Type B pancreatic cell (in vitro differentiated cells): ENCODE measurements at places on chromosomes 5 and 9.

DNA sequence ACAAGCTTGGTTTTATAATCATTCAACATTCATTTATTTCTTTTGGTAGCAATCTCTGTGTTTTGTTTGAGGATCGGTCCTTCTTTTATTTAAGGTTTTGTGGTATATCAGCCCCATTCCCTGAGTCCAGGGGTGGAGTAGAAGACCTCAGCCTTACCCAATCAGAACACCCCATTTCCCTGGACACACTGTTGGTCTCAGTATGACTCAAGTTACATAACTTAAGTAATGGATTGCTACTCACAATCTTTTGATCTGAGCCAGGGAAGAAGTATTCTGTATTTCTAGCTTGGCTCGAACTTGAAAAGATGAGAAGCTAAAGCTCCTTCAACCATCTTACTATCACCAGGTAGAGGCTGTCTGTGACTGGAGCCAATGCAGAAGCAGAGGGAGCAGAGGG, 175.2 kb upstream of the HAPLN1 start:
- DNase-seq = no peak

DNA sequence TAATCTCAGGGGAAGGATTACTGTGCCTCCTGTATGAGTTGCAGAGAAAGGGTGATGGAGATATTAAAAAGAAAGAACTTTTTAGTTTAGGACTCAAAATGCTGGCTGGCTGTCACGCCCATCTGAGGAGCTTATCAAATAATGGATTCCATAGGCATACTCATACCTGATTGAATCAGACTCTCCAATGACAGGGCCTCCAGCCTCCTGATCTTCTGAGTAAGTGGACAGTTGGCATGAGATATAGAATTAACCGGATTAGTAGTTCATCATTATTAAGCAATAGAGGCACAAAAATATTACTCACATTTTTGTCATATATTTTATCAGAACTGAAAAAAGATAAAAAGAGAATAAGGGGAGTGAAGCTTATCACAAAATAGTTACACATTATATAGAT, 157.0 kb upstream of the RASA1 start:
- no peak for DNase-seq

- DNase-seq = no peak
Measured at GRCh38 chr9:22278426-22278825, 168.2 kb upstream of the DMRTA1 start.

GRCh38 chr5:126525630-126526245, 69.3 kb downstream of the ALDH7A1 start:
- no peak for DNase-seq

DNA sequence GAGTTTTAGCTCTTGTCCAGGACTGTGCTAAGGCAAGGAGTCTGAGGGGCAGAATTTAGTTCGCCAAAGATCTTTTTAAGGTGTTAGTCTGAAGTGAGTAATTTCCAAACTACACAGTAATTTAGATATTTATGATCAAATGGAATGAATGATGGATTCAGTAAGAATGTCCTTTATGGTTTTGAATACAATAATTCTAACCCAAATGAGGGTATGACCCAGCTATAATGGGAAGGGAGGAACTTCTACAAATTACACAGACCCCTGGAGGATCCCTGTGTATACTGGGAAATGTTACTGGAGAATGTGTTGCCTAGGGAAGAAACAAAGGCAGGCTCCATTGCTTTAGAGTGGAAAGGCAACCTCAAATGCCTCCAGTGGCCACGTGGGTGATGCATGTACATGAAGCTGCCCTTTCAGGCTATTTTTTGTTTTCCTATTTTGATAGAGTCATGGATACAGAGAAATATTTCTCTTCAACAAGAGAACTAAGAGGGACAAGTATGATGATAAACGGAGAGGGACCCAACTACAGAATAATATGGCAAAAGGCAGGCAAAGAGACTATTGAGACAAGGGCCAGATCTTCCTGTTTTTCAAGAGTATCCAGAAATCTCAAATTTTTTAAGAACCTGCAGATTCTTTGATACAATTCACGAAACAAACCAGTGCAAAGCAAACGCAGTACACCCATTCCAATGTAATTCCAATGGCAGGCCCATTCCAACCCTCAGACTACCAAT, 25.4 kb downstream of the SLC1A3 start:
- no peak for DNase-seq

DNA sequence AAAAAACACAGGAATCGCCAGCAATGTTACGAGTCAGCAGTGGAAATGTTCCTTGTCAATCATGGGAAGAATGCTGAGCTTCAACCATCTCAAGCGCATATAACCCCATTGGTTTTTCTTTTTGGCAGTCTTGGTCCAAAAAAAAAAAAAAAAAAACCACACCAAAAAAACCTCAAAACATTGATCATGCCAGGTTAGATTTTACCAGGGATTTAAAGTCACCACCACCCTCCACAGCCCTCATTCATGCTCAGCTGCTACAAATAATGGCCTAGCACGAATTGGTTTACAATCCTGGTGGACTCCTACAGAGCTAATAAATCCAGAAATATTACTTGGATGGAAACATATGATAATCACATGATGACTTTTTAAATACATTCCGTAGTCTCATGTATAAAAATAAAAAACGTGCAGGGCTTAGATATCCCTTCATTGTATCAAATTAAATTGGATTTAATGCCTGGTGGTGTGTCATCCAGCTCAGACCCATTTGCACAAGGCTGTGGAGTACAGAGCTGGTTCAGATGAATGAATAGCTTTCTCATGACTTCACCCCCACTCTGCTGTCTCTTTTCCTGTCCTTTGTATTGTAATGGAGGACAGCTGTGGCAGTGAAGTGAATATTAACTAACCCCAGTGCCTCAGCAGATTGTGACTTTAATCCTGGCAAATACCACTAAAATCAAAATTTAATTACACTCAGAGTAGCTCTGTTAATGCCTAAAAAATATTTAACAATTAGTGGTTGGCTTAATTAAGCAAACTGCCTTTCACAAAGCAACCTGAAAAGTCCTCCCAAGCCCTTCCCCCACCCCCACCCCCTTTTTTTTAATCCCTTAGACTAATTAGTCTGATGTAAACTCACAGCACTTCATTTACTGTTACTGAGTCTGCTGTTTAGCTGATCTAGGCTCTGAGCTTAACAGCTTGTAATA, 626.5 kb upstream of the ZNF608 start:
- DNase-seq = no peak

- DNase-seq = no peak
Measured at GRCh38 chr5:9268226-9268625, 277.6 kb downstream of the SEMA5A start.

GRCh38 chr9:135336722-135337527, 142.7 kb upstream of the PPP1R26 start:
- DNase-seq = peak; percentile 48

- no peak for DNase-seq
Measured at GRCh38 chr5:115480271-115480670, 64.3 kb downstream of the FEM1C start.

GRCh38 chr9:14993901-14994554, 83.8 kb upstream of the FREM1 start:
- DNase-seq = no peak

DNA sequence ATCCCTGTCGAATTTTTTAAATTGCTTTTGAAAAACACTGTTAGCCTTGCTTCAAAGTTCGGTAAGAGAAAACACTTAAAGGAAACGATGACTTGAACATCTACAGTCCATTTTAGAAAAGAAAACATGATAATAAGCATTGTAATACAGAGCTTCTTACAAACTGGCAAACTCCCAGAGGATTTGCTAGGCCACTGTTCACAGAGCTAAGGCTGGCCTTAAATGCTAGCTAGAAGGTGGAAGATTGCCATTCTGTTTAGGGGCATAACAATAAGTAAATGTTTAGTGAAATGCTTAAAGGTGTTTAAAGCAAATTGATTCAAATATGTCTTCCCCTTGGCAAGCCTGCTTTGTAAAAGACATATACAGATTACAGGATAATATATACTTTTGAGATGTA, 169.6 kb downstream of the TLE4 start:
- DNase-seq = no peak

DNA sequence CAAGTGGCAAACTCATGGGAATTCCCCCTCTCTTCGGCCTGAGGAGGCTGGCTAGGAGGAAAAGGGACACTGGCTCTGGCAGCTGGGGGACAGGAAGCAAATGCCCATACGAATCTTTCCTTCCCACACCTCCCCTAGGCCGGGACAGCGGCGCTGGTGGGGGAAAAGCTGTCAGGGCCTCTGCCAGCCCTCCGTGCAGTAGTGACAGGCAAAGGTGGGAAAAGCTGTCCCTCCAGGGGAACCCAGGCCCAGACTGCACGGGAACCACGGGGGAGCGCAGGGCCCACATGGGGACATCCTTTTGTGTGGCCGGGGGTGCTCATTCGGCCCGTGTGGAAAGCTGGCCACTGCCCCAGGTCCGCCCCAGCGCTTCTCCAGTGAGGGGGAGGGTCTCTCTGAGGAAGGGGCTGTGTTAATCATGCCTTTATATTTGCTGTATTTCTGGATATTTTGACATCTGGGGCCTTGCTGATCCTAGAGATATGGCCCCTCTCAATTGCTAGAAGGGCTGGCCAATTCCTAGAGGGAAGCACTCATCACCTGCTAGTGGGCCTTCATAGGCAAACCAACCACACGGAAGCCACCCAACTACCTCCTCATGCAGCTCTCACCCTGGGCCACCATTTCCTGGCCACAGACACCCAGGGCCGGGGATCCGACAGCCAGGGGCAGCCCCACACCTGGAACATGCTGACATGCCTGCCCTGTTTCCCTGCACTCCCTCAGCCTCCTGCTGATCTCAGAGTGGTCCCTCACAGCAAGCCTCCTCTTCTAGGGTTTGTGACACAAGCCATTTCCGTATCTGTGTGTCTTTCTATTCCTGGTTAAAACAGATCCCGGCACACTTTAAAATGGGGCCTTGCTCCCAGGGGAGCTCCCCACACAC, 138.8 kb downstream of the ROR2 start:
- DNase-seq = no peak

GRCh38 chr9:81082221-81082620, 607.1 kb downstream of the TLE1 start:
- DNase-seq = no peak

GRCh38 chr9:68905129-68905528, 108.8 kb downstream of the PRKACG start:
- DNase-seq = no peak

GRCh38 chr9:94979904-94980507, 253.5 kb downstream of the AOPEP start:
- no peak for DNase-seq

- DNase-seq = no peak
Measured at GRCh38 chr5:134092875-134093274, 21.6 kb upstream of the TCF7 start.

DNA sequence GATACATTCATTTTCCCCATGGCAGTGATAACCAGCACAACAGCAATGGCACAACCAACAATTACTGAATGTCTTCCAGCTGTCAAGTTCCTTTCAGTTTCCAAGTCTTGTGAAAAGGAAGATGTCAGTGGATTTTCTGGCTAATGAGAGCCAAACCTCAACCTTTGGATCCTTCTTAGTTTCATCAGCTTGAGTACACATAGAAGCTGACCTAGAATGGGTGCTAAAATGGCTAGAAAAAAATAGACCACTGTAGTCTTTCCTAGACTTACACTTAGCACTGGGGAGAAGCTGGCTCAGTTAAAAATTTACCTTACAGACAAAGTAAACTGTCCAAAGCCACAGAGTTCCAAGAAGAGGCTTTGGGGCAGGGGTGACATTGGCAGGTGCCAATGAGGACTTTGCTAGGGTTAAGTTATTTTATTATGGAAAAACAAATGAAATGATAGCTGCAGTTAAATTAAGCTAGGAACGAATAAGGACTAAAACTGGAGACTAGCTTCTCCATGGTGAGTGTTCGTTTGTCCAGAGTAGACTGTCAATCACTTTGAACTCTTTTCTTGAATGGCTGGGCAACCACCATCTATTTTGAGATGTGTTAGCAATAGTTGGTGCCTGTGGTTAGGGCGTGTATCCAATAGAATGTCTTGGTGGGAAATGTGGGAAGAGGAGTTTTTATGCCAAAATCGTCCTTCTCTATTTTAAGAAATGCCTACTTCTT, 25.9 kb upstream of the TXN start:
- DNase-seq = no peak

DNA sequence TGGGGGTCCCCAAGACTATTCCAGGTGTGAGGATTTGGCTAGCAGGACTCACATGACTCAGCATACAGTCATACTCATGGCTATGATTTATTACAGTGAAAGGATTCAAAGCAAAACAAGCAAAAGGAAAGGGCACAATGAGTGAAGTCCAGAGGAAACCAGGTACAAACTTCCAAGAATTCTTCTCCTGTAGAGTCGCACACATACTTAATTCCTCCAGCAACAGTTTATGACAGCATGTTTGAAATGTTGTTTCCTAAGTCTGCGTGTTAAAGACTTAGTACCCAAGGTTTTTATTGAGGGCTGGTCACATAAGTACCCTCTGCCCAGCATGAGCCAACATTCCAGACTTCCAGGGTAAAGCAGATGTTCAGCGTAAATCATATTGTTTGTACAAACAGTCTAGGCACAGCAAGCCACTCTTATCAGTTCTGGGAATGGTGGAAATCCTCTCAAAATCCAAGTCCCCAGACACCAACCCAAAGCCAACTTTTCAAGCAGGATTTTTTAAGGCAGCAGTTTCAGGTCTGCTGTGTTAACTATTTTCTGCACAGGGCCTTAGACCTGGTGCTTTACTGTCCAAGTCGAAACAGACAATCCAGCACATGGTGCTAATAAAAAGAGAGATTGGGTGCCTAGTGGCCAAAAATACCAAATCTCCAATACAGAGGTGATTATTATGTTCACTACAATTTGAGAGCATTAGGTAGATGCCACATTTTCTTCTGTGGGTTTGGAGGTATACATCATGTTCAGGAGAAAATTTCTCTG, 18.6 kb upstream of the RICTOR start:
- DNase-seq = no peak

DNA sequence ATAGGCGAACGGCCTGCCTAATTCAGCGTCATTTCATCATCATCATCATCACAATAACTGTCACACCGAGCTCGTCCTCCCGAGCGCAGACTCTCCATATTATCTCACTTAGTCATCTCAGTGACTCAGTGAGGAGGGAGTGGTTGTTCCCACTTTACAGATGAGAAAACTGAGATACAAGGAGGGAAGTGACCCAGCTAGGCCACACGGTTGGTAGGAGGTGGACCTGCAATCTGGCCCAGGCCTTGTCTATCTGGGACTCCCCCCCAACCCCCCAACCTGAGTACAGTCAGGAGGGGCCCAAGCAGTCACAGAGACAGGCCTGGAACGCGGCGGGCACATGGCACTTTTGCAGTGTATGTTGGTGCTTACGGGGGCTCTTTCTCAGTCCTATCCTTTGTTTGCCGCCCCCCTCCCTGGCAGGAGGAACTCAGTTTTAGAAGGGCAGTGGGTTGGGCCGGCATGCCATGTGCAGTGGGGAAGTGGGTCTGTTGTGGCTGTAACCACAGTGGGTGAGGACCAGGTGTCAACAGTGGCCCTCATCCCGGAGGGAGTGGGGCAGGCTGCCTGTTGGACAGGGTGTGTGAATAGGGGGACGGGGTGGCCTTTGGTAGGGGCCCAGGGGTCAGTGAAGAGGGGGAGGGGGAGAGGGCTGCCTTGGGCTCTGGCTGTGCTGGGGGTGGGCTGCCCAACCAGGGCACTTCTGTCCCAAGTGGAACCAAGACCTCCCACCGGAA, 1.7 kb upstream of the RXRA start:
- no peak for DNase-seq
